ENCODE measurements at places on chromosomes 7 and 10.

- no peak for DNase-seq
These were observed 5.7 kb downstream of the GBX1 start for GRCh38 chr7:151161757-151162156.

DNA sequence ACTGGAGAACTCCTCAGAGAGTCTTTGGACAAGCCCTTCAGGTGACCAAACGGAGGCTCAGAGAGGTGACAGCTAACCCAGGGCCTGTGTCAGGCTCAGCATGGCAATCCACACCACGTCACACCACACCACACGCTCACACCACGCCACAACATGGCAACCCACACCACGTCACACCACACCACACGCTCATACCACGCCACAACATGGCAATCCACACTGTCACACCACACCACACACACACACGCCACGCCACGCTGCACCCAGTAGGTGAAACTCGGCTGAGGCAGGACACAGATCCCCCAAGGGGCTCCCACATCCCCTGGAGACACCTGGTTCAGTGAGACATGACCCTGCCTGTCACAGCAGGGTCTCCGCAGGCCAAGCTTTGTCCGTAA, 107.3 kb downstream of the PDGFA start:
- DNase-seq, result no peak

- no peak for DNase-seq
These were observed 124.3 kb downstream of the CUX1 start for GRCh38 chr7:101941481-101942383.

DNA sequence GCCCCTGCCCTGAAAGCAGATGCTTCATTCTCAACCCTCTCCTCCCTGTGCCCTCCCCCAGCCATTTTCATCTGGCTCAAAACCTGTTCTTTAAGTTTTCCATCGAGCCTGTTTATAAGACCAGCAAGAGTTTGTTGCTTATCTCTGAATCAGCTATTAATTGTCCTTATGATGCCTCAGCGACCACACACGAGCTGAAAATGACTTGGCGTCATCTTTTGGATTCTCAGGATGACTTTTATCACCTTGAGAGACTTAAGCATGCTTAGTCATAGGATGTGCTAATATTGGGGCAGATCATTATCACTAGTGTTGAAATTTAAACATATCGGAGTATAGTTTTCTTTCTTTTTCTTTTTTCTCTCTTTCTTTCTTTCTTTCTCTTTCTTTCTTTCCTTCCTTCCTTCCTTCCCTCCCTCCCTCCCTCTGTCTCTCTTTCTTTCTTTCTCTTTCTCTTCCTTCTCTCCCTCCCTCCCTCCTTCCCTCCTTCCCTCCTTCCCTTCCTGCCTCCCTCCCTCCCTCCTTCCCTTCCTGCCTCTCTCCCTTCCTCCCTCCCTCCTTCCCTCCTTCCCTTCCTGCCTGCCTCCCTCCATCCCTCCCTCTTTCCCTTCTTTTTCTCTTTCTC, 184.5 kb downstream of the PHTF2 start:
- DNase-seq, result no peak

GRCh38 chr10:131816941-131817700, 83.7 kb upstream of the PPP2R2D start:
- DNase-seq, result no peak

GRCh38 chr10:29078919-29079318, 210.0 kb upstream of the LYZL1 start:
- DNase-seq, result no peak

DNA sequence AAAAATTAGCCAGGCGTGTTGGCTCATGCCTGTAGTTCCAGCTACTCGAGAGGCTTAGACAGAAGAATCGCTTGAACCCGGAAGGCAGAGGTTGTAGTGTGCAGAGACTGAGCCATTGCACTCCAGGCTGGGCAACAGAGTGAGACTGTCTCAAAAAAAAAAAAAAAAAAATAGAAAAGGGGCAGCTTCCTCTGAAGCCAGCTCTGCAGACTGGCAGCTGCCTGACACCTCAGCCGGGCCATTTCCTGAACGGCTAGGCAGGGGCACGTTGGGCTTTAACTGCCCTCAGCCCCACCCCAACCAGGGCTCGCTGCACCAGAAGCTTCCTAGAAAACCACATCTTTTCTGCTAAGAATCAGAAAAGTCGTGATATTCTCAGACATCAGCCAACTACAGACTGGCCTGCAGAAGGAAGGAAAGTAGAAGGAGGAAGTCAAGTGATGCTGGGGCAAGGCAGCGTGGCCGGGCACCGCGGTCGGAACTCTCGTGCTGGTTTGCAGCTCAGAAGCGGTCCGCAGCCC, 38.0 kb downstream of the PRKAG2 start:
- no peak for DNase-seq

DNA sequence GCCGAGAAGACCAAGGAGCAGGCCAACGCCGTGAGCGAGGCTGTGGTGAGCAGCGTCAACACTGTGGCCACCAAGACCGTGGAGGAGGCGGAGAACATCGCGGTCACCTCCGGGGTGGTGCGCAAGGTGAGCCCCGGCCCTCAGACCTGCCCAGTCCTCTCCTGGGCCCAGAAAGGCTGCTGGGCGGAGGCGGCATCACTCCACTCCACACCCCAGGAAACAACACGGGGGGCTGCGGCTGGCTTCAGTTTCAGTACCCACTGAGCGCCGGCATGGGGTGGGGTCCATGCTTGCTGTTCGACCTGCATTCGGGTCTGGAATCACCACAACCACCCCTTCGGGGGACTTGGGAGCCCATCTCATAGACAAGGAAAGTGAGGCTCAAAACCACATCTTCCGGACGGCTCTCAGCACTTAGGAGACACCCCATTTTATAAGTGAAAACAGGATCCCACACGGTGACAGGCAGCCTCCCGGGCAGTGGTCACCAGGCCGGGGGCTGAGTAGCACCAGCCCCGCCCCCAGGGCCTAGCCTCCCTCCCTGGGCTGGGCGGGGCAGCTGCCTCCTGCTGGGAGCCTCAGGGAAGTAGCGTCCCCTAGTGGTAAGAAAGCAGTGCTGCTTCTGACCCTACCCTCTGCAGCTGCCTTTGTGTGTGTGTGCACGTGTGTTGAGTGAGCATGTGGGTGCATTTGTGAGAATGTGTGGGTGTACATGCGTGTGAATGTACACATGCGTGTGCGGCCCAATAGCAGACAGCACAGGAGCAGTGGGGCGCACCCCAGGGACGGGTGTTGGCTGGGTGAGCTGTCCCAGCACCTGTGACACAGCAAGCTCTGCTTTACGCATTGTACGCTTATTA, 1.8 kb downstream of the SNCG start:
- peak; percentile 14 for DNase-seq

DNA sequence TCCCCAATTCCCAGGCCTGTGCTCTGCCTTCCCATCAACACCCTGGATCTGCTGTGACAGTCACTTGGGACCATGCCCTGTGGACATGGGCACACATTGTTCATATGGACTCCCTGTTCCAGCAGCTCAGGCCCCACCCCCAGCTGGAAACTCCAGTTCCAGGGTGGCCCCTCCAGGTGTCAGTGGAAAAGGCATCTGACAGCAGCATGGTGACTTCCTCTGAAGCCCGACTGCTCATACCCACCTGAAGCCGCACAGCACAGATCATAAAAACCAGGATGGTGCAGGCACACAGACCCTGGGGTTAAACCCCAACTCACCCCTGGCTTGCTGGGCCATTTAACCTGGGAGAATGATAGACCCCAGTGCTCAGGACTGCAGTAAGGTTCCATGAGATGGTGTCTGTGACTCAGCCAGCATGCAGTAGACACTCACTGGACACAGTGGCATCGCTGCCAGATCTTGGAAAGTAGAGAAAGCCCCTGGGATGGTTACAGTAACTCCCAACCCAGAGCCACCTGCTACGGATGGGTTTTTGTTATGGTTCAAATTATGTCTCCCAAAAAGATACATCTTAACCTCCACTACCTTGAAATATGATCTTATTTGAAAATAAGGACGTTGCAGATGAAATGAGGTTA, 72.6 kb upstream of the NANOS1 start:
- DNase-seq, result no peak

All from stimulated activated CD8-positive, alpha-beta memory T cell treated with anti-CD3 and anti-CD28 coated beads, Interleukin-7, amount 100 ng/mL, for 48 hours (primary cell).